C1 segment of cervical spinal cord (tissue), 14 donors: ENCODE measurements at places on chromosomes 7 and 10.

DNA sequence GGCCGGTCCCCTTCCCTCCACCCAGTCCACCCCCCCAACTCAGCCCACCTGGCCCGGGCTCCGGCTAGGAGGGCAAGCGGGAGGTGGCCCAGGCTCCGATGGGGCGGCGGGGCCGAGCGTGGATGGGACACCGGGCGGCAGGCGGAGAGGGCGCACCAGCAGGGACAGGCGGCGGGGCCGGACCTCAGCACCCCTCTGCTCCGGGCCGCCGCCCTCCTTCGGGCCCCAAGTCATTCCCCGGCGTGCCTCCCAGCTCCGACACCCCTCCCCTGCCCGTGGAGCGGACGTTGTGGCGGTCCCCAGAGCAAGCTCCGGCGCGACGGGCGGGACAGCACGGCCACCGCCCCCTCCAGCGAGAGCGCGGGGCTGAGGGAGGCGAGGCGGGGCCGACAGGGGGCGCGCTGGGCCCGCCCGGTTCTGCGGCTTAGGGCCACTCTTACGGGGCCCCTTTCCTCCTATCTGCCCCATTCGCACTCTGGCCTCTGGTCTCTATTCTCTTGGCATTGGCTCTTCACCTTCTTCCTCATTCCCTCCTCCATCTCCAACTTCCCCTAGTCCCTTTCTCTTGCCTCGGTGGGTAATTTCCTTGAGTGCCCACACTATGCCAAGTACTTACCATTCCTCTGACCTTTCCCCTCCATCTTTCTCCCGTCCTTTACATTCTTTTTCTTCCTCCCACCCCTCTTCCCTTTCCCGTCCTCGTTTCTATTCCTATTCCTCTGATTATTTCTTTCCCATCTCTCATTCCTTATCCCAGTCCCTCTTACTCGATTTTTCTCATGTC is 701 bp upstream of the GBX1 start:
- DNase-seq: no peak

DNA sequence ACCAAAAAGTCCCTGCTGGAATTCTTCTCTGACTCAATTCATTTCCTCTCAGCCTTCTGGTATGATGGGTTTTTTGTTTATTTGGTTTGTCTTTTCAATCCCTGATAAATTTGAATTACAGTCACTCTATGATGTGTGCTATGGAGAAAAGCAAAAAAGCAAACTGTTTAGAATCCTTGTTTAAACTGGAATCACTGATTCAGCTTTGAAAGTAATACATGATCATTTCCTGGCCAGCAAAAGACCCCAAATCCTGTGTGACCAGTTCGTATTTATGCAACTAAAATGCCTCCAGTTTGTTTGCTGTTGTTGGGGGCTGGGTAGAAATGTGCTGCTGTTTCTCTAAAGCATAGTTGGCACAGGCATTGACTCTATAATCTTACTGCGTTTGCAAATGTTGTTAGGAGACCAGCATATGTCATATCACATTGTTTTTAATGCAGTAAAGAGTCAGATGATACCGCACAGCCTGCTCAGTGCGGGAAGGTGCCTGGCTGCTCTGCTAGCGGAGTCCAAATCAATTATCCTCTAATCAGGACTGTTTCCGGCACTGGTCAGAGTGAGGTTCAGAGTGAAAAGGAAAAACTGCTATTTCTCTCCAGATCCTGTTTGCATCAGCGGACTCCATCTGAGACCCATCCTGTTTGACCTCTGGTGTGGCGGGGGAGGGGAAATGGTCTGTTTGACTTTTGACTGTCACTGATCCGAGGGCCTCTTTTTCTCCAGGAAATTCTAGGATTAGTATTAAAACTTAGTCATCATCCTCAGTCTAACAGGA is 40.6 kb upstream of the ADD3 start:
- DNase-seq: no peak

- DNase-seq: no peak
Measured at GRCh38 chr10:18666810-18667209, 7.6 kb downstream of the ARL5B start.

GRCh38 chr7:28964056-28964455 is 5.9 kb upstream of the TRIL start:
- no peak for DNase-seq

- no peak for DNase-seq
Measured at GRCh38 chr10:100531761-100532160, 2.1 kb upstream of the NDUFB8 start.

DNA sequence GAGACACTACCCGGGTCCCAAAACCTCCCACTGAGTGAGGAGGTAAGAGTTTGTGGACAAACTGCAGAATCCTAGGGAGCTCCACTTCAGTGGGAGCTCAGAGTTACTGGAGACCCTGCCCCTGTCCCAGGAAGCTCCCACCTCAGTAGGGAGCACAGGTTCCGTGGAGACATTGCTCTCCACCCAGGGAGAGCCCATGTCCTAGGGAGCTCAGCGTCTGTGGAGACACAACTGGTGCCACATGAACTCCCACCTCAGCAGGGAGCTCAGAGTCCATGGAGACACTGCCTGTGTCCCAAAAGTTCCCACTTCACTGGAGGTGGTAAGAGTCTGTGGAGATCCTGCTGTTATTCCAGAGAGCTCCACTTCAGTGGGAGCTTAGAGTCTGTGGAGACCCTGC is 6.3 kb downstream of the MYO1G start:
- no peak for DNase-seq

DNA sequence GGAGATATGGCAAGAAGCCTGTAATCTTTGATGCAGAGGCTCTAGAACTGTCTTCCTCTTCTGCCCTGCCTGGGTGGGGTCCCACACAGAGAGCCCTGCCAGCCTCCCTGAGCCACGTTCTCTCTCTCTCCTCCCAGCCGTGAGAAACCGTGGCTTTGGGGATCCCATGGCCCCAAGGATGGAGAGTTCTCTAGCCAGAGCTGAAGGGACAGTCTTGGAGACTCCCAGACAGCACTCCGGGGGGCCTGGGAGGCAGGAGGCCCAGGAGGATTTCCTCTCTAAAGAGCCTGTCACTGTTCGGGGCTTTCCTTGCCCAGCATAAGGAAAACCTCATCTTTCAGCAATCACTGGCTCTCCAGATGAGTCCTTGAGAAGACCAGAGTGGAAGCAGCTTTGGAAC is 227.1 kb downstream of the ARHGAP12 start:
- no peak for DNase-seq

DNA sequence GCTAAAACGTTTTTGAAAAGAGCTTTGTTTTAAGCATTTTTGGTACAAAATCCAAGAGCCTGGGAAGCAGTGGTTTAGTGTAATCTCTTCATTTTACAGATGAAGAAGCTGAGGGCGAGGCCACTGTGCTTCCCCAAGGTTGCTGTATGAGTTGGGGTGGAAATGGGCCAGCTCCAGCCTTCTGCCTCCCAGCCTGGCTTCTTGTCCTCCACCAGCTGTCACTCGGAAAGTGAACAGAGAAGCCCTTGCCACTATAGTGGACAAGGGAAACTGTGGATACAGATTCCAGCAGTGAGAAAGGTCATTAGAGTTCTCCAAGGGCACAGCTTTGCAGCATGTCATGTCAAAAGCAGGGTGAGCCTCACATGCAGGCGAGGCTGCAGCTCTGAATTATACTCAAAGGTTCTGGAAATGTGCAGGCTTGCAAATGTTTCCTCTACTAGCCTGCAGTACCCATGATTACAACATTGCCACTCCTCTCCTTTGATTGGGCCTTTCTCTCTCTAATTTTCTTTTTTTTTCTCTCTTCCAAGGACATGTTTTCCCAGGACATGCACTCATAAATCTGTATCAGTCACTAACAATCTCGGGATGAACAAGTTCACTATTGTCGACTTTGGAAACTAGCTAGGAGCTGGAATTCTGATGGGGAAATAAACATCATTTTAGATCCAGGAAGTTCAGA is 33.0 kb downstream of the BAMBI start:
- DNase-seq: no peak

- DNase-seq: no peak
Measured at GRCh38 chr7:67550801-67551436, 554.3 kb downstream of the TYW1 start.

- DNase-seq: no peak
Measured at GRCh38 chr10:61263518-61263917, 189.7 kb downstream of the TMEM26 start.

GRCh38 chr7:81600608-81601007 is 169.2 kb downstream of the HGF start:
- no peak for DNase-seq

GRCh38 chr7:45980973-45981372 is 59.9 kb upstream of the IGFBP3 start:
- DNase-seq: no peak

DNA sequence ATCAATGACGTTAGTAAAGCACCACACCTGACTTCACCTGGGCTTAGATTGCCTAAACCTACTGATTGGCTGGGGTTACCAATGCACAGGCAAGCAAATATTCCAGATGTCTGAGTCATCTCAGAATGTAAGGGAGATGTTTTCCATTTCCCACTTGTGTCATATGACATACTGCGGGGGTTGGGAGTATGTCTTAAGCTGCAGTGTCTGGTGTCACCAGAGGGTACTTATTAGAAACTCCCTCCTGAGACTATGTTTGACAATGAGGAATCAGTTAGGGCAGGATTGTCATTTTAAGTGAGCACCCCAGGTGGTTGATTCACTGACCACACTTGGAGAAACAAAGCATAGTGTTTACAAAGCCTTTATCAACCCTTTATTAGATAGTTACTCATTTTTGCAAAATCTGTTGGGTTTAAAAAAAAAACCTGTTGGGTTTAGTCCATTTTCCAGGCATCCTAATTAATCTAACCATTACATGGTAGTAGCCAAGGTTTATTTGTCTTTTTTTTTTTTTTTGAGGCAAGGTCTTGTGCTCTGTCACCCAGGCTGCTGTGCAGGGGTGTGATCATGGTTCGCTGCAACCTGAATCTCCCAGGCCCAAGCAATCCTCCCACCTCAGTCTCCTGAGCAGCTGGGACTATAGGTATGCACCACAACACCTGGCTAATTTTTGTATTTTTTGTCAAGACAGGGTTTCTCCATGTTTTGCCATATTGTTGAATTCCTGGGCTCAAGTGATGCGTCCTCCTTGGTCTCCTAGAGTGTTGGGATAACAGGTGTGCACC is 72.5 kb downstream of the CDK6 start:
- DNase-seq: no peak

DNA sequence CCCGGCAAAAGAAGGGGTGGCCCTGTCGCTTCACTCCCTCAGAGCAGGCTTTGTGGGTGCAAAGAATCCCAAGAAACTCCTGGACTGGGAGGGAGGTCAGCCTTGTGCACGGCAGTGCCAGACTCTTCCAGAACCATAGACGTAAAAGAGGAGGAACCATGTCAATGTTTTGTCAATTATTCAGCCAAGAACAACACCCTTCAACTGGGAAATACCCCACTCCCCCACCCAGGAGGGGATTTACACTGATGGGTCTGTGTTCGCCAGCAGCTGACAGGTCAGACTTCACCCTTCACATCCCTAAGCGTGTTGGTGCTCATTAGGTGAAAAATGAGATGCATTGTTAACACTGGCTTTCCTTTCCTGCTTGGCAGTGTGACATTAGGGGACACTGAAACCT is 116.8 kb upstream of the BMPER start:
- DNase-seq: no peak

DNA sequence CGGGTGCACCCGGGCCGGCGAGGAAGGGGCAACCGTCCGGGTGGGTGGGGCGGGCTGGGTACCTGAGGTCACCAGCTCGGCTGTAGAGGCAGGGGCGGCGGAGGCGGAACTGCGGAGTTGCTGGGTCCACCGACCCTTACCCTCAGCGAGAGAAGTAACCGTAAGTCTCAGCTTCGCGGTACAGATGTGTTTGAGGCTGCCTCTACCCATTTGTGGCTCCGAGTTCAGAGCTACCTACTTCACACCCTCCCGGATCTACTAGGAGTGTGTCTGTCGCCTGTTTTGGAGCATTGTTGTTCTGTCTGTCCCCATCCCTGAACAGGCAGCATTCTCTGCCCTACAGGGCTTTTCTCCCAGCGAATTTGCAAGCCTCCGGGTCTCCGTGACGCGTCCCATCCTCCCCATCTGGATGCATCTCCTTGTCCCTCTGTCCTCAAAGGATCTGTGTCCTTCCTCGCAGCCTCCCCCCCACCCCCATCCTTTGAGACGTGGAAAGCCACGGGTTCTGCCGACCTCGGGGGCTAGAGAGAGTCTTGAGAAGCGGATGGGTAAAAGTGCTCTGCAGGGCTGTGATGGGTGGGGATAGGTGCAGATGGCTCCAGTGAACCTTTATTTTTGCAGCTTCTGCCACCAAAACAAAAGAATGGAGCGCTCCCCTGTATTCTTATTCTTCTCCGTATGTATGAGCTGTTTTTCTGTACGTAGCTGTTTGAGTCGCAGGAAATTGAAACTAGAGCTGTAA is 757 bp downstream of the ANKIB1 start:
- DNase-seq: peak; percentile 67

DNA sequence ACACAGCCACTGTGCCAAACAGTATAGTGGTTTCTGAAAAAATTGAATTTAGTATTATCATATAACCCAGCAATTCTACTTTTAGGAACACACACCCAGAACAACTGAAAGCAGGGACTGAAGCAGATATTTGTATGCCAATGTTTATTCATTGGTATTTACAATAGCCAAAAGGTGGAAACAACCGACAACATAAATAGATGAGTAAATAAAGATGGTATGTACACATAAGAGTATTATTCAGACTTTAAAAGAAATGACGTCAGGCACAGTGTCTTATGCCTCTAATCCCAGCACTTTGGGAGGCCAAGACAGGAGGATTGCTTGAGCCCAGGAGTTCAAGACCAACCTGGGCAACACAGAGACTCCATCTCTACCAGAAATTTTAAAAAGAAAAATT is 7.2 kb downstream of the CDCA7L start:
- DNase-seq: no peak

GRCh38 chr7:117113871-117114270 is 160.6 kb downstream of the ST7 start:
- DNase-seq: no peak

DNA sequence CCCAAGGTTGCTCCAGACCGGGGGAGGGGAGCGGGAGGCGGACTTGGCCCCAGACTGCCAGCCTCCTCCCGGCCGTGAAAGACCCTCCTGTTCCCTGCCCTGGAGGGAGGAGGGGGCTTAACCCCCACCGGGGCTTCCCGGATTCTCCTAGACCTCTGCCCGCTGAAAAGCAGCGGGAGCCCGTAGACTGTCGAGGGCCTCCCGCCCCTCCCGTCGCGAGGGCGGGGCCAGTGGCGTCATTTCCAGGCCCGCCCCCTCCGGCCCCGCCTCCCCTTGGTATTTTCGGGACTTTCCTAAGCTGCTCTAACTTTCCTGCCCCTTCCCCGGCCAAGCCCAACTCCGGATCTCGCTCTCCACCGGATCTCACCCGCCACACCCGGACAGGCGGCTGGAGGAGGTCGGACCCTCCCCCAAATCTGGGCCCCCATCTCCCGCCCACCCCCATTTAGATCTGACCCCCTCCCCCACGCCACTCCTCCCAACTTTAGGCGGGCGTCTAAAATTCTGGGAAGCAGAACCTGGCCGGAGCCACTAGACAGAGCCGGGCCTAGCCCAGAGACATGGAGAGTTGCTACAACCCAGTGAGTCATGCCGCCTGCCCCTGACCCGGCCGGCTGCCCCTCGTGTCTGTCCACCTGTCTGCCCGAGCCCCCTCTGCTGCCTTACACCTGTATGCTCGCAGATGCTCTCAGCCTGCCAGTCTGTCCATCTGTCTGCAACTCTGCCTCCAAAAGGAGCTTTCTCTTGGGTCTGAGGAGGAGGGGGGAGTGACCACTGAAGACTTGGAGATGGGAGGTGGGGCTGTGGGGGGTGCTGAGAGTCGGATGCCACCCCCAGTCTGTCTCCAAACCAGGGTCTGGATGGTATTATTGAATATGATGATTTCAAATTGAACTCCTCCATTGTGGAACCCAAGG is at the start of gene NFKB2:
Gene NFKB2, plus strand, starts transcription at position 306 of the 917 bp plus-strand sequence. Its CDS starts 255 bp downstream, at position 561.
- DNase-seq: no peak
